ENCODE measurements at places on chromosomes 12 and 14. TPM values are rescaled to one million over a fixed set of nuclear protein-coding genes. Genes with fewer than 3 reads are reported as not detected.

GAS2L3 gene
- total RNA-seq: 0.64 TPM

CISTR gene
- total RNA-seq: not detected

SH2B3 gene
- 7.9 TPM for total RNA-seq

EML5 gene
- total RNA-seq: 0.96 TPM

DDN gene
- 0.43 TPM for total RNA-seq

C12orf50 gene
- not detected for total RNA-seq

GLIPR1L1 gene
- total RNA-seq: not detected

A2M gene
- not detected for total RNA-seq

HAL gene
- total RNA-seq: 0.24 TPM

AHNAK2 gene
- 574 TPM for total RNA-seq

SUSD6 gene
- 20.5 TPM for total RNA-seq

LALBA gene
- not detected for total RNA-seq
